ENCODE measurements at places on chromosomes 1 and 21.
A peak's percentile ranks its signal among the peaks of the same experiment; 100 is the strongest.

DNA sequence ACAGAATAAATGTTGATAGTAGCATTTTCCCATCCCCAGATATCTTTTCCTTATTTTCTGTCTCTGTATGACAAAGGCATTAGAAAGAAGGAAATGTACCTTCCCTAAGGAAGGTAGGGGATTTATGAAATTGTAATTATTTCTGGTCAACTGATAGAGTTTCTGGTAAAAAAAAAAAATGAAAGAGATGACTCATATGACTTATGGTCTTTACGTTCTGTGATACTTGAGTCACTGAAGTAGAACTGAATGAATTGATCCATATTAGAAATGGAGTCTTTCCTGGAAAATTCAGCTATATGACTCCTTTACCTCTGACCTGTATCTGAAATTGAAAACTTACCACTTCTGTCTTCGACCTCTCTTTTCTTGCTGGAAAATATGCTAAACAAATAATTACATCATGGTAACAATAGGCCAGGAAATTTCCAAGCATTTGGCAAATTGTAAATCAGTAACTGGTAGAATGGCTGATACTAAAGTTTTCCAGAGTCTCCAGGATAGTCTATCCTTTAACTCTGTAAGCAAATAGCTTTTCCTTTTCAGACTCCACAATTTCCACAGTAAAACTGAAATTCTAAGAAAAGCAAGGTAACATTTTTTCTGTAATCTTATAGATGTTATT lies 364.3 kb upstream of the PTBP2 start:
- DNase-seq, result no peak

DNA sequence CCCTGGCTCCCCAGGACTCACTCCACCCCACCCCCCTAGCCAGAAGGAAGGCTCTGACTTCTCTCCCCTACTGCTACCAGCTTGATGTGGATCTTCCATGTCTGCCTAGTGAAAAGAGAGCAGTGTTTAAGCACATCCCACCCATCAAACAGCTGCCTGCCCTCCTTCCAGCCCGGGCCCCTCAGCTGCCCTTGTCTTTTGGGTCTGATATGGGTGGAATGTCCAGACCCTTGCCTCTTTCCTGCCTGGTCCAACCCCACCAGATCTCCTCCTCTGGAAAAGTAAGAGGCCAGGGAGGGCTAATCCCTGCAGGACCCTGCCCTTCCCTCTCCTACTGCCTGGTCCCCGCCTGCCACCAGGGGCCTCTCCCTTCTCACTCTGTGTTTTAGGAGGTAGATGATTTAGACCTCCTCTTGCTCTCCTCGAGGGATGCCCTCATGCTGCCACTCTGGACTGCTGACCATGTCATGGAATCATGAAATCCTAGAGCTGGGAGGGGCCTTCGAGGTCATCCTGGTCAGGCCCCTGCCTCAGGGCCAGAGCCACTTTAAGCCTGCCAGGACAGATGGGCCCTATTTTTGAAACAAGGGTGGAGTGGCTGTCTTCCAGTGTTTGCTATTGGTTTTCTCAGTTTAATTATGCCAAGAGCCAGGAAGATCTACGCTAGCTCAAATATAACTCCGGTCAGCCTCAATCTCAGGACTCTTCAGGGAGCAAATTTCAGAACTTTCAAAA lies 15.8 kb upstream of the HSPG2 start:
- no peak for DNase-seq

- no peak for DNase-seq
Observed at GRCh38 chr1:56268519-56269140, 310.7 kb downstream of the PLPP3 start.

DNA sequence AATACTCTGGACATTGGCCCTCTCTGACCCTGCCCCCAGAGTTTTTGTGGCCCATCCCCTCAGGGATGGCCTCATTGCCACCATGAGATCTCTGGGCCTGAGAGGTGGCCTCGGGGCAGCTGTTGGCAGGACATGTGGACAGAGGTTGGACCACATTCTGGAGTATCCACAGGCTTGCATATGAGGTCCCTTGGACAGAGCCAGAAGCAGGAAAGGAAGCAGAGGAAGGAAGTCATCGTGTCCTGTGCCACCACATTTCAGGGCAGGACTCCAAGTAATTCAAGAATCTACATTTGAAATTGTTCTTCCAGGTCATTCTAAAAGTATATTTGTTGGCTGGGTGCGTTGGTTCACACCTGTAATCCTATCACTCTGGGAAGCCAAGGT lies 95.9 kb upstream of the PPP2R5A start:
- no peak for DNase-seq

DNA sequence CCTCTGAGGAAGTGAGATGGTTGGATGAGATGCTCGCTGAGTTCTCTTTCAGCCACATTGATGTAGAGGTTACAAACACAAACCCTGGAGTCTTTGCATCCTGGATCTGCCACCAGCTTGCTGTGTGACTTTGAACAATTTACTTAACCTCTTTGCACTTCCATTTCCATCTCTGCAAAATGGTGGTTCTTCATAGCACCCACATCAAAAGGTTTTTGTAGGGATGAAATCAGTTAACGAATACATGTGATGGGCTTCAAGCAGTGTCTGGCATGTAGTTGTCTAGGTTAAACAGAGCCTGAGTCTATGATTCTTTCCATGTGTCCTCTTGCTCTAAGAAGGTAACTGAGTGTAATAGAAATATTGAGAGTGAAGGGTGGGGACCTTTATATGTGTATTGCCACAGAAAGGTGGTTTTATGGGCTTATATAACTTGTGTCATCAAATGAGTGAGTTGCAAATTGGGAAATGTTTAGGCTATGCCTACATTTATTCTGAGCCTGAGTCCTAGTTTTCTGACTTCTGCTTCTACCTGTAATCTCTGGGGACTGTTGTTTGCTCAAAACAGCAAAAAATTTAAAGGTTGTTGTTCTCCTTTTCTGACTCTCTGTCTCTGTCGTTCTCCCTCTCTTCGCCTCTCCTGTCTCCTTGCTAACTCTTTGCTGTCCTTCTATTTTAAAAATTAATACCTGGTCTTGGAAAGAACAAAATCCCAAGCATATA lies 27.3 kb upstream of the LRRN2 start:
- DNase-seq, result no peak

DNA sequence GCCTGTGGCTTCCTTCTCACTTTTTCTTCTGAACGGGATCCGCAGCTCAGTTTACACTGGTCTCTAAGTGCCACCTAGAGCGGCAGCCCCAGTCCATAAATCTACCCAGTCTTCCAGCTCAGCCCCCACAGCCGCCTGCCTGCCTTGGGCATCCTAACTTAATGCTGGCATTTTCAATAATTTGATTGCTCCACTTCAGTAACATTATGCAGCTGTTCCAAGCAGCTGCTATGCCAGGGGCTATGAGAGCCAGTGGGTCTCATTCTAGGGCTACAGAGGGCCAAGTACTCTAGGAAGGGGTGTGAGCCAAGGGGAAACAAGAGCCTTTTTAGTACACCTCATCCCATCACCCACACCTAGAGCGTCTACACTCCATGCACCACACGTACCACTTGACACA lies 48.4 kb upstream of the COA6 start:
- DNase-seq, result no peak

DNA sequence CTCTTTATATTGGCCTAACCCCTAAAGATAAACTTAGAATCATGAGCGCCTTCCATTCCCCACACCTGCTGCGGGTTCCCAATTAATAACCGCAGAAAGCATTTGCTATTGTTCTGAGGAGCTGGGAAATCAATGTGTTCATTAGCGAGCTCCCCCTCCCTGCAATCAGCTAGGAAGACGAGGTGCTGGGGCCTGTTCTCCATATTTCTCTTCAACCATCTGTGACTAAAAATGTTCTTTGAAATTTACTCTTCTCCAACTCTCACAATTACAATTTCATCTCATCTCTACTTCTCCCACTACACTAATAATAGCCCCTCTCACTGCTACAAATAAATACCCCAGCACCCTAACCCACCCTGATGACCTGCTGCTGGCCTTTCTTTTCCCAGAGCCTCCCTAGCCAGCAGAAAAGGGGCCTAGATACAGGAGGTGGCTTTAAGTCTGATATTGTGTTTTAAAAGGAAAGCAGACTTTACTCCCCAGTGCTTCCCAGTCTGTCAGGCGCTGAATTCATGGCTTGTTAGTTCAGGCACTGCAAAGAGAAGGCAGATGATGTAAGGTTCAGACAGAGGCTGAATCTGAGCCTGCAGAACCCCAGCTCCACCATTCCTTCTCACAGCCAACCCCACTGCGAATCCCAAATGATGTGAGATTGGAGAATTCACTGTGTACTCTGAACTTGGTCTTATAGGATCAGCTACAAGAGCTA lies 477.5 kb upstream of the DAB1 start:
- no peak for DNase-seq

GRCh38 chr1:178543290-178543607 lies 30.3 kb downstream of the TEX35 start:
- no peak for DNase-seq

GRCh38 chr1:198328458-198329032 lies 171.7 kb downstream of the NEK7 start:
- no peak for DNase-seq

GRCh38 chr1:178774263-178774662 lies 49.2 kb downstream of the RALGPS2 start:
- peak; percentile 38 for DNase-seq

- DNase-seq, result no peak
Observed at GRCh38 chr1:220166853-220167252, 72.9 kb downstream of the IARS2 start.

DNA sequence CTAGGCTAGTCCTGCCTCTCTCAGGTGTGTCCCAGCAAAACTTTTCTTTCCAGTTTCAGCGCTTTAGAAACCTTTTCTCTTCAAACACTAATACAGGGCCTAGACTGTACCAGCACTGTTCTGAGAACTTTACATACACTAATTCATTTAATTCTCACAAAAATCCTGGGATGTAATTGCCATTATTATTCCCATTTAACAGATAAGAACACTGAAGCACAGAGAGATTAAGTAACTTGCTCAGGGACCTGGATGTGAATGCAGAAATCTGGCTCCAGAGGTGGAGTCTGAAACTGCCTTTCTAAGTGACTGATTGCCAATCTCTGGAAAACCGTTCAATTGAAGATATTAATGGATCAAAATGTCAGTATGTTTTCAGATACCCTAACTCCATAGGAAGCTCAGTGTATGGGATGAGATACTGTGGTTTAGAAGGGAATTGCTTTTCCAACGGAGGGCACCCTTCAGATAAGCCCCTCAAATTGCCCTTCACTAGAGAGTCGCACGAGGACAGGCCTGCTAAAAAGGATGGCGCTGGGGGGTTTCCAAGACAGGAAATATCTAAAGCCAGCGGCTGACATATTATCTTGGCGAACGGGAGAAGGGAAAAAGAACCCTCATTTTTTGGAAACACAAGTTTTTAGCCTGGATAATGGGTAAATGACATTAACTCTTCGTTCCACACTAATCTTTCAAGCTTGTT lies 698 bp upstream of the UCK2 start:
- DNase-seq, result no peak

- DNase-seq, result no peak
Observed at GRCh38 chr1:156148216-156148615, 5.2 kb upstream of the SEMA4A start.

- no peak for DNase-seq
Observed at GRCh38 chr1:117653732-117654492, 48.1 kb downstream of the TENT5C start.

- no peak for DNase-seq
Observed at GRCh38 chr1:164701189-164701761, 142.3 kb downstream of the PBX1 start.

- no peak for DNase-seq
Observed at GRCh38 chr1:8389958-8390535, 72.1 kb downstream of the SLC45A1 start.

GRCh38 chr1:218273762-218274479 lies 11.2 kb upstream of the RRP15 start:
- DNase-seq, result no peak

DNA sequence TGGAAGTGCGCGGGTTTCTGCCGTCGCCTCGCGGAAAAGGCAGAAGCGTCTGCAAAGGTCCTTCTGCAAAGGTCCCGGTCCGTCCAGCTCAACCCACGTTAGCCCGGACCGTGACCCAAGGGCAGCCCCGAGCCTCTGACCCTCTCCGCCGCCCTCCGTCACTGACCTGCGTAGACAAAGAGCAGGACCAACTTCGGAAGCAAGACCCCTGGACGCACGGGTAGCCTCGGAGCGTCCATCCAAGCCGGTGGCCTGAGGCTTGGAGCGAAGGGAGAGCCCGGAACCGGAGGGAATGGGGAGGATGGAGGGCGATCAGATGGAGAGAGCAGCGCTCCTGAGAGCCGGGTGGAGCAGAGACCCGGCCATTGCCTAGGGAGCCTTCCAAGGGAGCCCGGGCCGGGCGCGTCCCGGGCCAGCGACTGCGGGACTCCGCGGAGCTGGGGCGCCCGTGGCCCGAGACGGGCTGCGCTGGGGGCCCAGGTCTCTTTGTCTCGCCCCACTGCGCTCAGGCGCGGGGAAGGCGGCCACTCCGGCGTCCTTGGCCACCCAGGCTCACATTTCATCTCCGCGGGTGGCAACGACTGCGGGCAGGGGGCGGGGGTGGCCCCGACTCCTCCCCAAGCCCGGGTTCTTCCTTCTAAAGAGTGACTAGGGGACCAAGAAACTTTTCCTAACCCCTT lies at the start of gene CYYR1:
Gene CYYR1 (minus strand): TSS at position 585 of the 680 bp plus-strand sequence. CDS start 346 bp downstream, at position 239.
- DNase-seq, result peak; percentile 5

- DNase-seq, result no peak
Observed at GRCh38 chr1:1337793-1338147, 6.7 kb downstream of the TAS1R3 start.

DNA sequence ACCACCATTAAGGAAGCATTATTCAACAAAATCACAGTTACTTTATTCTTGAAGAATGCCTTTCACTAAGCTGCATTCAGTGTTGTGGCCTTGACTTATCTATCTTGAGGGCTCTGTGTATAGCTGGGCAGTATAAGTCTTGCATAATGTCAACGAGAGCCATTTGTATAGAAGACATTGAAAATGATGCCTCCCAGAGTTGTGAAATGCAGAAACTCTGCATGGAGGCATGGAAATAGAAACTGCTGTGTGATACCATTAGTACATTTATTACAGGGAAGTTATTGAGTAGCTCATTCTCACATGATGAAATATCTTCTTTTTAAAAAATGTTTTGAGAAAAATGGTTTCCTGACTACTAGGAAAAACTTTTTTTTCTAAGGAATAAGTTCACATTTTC lies 111.4 kb upstream of the SNX7 start:
- DNase-seq, result no peak

GRCh38 chr1:20668581-20668980 lies 7.4 kb upstream of the DDOST start:
- no peak for DNase-seq

DNA sequence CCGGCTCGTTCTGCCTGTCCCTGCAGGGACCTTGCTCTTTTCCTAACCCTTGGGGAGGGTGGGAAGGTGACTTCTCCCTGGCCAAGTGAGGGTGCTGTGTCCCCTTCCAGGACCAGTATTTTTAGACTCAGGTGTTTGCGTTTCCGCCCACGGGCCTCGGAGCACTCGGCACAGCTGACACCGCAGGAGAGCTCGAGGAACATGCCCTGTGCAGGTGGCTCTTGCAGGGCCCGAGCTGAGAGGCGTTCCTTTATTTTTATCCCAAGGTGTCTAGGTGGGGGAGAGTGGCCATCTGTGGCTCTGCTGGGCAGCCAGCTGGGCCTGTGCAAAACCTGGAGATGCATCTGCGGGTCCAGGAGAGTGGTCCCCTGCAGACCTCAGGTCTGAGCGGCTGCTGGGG lies 16.0 kb downstream of the PLCH2 start:
- no peak for DNase-seq

GRCh38 chr1:117616967-117617366 lies 11.1 kb downstream of the TENT5C start:
- no peak for DNase-seq

GRCh38 chr21:39863111-39863510 lies 4.1 kb upstream of the PCP4 start:
- DNase-seq, result no peak

- no peak for DNase-seq
Observed at GRCh38 chr1:94634977-94635416, 93.4 kb upstream of the F3 start.

Data from AG10803 (cell line).